Cortex of kidney (tissue), 1 donor: ENCODE measurements at places on chromosomes 4 and X.

GRCh38 chr4:149176039-149176438 is 639.6 kb downstream of the IQCM start:
- no peak for DNase-seq

DNA sequence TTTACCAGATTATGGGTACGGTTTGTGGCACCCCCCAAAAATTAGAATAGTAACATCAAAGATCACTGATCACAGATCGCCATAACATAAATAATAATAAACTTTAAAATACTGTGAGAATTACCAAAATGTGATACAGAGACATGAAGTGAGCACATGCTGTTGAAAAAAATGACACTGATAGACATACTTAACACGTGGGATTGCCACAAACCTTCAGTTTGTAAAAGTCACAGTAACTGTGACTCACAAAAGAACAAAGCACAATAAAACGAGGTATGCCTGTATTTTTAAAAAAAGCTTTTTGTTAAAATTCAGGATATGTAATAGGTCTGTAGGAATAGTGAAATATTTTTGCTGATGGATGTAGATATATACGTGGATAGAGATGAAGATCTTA is 93.4 kb downstream of the TET2 start:
- no peak for DNase-seq

DNA sequence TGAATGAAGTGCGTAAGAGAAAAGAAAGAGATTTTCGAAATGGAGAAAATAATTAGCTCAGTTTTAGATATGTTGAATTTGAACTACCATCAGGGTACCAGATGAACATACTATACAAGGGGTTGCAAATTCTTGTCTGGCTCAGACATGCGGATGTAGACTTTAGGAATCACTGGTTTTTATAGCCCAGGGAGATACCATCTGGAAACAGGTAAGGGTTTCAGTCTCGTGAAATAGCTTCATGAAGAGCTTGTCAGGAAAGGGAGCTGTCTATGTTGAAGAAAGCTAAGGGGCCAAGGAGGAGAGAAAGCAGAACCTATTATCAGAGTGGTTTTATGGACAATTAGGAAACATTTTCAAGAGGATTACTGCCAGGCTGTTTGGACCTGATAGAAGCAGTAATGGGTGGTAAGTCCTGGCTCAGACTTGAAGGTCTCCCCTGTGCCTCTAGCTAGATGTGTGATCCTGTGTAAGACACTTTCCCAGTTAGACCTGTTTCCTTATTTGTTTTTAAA is 6.7 kb downstream of the RAB9A start:
- DNase-seq: no peak

- DNase-seq: no peak
Measured at GRCh38 chr4:69860052-69860451, at the start of gene SULT1E1. Gene SULT1E1 (minus strand): TSS chr4:69860145. CDS start chr4:69857644, 2,501 bp downstream.

DNA sequence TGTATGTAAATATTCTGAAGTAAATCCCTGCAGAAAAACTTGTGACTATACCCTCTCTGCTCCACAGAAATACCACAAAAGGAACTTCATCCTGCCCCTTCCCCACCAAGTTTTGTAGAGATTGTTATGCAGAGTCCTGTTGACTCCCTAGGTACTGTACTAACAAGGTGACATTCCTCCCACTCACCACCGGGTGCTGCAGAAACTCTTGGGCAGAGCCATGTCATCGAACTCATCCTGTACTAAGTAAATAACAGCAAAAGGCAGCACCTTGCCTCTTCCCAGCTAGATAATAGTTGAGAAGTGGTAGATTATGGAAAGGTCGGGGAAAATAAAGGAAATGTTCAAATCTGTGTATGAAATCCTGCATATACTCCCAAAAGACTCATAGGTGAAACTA is 233.3 kb downstream of the STPG2 start:
- no peak for DNase-seq

- no peak for DNase-seq
Measured at GRCh38 chr4:78293348-78293747, 236.2 kb downstream of the FRAS1 start.
